ENCODE measurements at places on chromosomes 5 and 9.

DNA sequence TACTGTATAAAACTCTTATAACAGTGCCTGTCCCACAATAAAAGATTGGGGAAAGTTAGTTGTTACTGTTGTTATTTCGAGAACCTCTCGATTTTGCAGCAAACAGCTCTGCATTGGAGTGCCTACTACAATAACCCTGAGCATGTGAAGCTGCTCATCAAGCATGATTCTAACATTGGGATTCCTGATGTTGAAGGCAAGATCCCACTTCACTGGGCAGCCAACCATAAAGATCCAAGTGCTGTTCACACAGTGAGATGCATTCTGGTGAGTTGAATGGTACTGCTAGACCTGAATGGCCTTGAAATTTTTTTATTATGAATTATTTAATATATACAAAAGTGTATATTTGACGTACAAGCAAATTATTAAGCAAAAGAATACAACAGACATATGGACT is 123.2 kb downstream of the TEX10 start:
- no peak for DNase-seq

- no peak for DNase-seq
Observed at GRCh38 chr5:147935032-147935431, 28.7 kb upstream of the C5orf46 start.

GRCh38 chr5:18314192-18314778 is 680.0 kb downstream of the TAF11L14 start:
- peak; percentile 4 for DNase-seq

- no peak for DNase-seq
Observed at GRCh38 chr5:515273-515836, 8.9 kb downstream of the SLC9A3 start.

DNA sequence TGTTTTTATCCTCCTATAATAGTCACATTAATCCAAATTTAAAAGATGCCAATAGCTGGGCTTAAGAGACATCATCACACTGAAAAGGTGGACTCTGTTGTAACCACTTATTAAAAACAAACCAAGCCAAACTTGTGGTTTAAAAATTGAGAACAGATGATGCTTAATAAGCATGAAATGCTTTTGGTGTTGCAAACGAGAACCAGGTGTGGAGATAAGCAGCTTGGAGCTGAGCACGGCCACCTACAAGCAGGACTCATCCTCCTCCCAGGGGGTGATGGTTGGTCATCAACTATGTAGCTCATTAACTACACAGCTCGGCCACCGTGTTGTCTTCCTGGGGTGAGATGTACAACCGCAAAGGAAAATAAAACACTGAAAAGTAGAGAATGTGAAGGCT is 154.4 kb downstream of the NPR3 start:
- peak; percentile 83 for DNase-seq

DNA sequence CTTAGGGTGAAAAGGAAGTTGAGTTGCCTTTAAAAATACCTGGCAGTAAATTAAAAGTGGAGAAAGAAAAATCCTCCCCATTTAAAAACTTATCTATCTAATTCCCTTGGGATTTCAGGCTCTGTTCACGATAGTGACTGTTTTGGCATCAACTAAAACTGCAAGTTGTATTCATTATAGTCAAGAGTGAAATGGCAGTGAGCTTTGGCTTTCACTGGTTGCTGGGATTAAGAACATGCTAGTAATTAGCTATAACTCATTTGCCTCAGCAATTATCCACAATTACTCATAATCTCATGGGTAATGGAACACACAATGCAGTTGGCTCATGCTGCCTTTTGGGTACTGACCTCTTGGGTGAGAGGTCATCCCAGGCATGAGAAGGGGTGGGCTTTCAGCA is 250.1 kb downstream of the GAS1 start:
- no peak for DNase-seq

DNA sequence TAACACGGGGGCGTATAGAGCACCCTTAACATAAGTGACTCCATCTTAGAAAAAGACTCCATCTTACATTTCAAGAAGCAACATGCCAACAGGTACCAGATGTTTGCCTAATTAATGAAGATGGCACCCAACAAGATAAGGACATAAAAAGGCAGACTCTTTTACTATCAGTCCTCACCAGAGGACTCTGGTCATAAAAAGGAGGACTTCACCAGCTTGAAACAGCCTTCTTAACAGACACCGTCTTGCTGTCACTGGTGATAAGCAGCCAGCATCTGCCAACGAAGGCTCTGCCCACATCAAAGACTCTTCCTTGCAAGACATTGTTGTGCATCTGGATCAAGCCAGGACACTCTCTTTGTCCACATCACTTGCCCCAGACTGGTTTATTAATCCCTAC is 80.3 kb downstream of the S1PR3 start:
- no peak for DNase-seq

GRCh38 chr5:174412374-174412773 is 312.0 kb upstream of the MSX2 start:
- no peak for DNase-seq

GRCh38 chr5:157459715-157460599 is at the start of gene NIPAL4:
Gene NIPAL4 (plus strand): TSS chr5:157460213. CDS start chr5:157460321, 108 bp downstream.
- no peak for DNase-seq

DNA sequence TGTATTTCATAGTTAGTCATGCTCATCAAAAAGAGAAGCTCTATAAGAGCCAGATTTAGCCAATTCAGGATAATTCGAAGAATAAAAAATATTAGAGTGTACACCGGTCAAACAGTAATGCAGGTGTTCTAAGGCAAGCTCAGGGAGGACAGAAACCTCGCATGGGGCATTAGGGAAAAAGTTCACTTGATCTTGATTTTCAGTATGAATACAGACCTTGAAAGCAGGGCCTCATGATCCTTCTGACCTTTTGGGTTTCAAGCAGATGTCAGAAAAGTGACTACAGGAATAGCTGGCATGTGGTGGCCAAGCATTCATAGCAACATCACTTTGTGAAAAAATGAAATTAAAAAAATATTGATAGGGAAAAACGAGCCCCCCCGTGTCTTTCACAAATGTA is 394.9 kb downstream of the KIF4B start:
- no peak for DNase-seq

DNA sequence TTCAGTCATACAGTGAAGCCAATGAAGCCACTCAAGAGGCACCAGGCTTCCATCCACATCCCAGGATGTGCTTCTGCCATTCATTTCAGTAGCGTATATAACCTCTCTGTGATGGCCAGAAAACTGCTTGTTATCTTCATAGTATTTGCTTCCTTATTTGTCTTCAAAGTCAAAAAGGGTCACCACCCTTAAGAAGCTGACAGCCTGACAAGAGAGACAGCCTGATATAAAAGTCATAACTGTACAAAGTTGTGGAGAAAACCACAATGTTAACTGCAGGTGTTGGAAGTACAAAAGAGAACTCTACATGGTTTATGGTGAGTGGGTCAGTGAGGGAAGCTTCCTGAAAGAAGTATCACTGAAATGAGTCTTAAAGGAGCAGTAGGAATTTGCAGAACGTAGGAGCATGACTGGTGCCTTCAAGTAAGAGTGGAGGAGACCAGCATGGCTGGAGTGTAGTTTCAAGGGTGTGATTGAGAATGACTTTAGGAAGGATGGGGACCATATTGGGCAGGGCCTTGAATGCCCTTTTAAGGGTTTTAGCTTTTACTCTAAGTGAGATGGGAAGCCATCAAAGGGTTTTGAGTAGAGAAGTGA is 33.7 kb downstream of the NIM1K start:
- no peak for DNase-seq

DNA sequence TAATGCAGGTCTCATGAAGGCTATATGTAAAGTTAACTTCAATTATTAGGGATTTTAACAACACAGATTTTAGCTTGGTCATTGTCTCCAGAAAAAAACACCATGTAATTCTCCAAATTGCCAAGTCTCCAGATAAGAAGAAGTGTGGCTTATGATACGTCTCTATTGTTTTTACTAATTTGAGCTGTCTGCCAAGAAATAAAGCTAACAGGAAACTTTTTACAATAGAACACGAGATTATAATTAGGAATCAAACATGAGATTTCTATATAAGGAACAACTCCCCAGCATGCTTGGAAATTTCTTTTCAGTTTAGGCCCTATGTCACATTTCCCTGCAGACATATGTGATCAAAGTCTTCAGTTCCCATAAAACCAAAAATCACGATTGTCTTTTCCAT is 142.7 kb downstream of the MCTP1 start:
- no peak for DNase-seq

- DNase-seq, result no peak
Observed at GRCh38 chr9:36036253-36036779, 397 bp upstream of the RECK start.

DNA sequence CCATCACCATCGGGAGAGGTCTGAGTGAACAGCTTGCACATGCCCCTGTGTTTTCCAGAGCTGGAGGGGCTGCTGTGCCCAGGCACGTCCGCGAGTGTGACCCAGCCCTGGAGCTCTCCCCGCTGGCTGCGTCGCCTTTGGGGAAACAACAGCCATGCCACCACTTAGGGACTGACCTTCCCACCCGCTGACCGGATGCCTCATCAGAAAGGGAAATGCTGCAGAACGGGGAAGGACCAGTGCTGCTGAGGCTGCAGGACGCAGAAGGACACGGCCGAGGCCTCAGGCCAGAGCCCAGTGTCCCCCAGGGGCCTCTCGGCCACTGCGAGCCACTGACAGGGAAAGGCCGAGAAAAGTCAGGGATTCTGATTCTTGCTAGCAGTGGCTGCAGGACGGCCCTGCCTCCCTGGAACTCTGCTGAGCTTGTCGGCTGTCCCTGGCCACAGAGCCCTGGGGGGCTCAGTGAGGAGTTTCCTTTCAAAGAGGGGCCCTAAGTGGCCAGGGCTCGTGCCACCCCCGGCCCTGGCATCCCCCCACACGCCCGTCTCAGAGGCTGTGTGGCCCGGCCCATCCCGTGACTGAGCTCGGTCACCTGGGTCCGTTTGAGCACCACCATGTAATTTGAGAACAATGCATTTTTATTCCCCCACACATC is 130.8 kb downstream of the ZNF354C start:
- no peak for DNase-seq

DNA sequence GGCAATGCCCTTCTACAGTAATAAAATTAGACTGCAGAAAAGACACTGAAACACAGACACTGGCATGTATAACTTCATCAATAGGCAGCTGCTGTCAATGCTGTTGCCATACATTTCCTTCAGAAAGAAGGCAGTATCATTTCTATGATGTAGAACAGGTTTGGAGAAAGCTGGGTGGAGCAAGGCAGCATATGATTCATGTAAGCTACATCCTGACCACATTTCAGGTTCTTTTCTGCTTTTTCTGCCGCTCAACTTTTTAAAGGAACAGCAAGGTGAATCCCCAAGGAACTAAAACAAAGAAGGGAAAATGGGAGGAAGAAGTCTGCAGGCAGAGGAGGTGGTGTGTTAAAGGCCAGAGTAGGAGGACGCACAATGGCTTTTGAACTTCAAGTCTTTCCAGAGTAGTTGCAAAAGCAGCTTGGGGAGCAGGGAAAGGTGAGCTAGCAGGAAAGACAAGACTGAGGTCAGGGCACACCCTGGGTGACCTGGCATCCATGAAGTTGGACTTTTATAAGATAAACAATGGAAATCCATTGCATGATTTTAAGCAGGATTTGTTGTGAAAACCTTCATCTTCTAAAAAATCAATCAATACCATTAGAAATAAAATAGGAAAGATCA is 142.1 kb downstream of the MED10 start:
- no peak for DNase-seq

DNA sequence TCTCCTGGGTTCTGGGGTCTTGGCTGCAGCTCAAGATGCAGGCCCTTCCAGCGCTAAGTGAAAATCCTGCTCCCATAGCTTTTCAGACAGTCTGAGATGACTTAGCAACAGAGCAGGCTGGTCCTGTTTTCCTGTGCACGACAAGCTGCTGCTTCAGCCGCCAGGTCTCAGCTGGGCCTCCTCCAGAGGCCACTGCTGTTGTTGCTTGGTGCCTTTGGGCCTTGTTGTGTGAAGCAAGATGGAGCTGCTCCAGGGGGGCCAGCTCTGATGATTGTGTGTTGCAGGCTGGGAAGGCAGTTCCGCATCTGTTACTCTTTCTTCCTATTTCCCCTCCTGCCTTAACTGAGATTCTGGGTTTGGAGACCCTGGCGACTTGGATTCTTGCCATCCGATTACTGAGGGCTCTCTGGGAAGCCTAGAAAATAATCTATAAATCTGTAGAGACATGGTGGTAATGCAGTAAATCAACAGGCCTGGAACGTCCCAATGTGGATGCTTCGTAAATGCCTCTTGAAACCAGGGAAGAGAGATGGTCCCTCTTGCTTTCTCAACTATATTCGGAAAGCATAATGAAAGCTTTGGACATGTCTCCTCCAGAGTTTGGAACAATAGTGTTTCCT is 3.2 kb downstream of the MAP1B start:
- no peak for DNase-seq

- no peak for DNase-seq
Observed at GRCh38 chr5:32708949-32709348, 2.2 kb upstream of the NPR3 start.

GRCh38 chr9:1875921-1876448 is 139.2 kb upstream of the SMARCA2 start:
- DNase-seq, result no peak

- no peak for DNase-seq
Observed at GRCh38 chr9:117073071-117073470, 341.8 kb downstream of the ASTN2 start.

GRCh38 chr5:136094189-136094912 is 38.3 kb upstream of the SMAD5 start:
- no peak for DNase-seq

- peak; percentile 60 for DNase-seq
Observed at GRCh38 chr9:114238891-114239875, 83.7 kb upstream of the ORM1 start.

- no peak for DNase-seq
Observed at GRCh38 chr5:168042284-168043068, 249.0 kb upstream of the WWC1 start.

DNA sequence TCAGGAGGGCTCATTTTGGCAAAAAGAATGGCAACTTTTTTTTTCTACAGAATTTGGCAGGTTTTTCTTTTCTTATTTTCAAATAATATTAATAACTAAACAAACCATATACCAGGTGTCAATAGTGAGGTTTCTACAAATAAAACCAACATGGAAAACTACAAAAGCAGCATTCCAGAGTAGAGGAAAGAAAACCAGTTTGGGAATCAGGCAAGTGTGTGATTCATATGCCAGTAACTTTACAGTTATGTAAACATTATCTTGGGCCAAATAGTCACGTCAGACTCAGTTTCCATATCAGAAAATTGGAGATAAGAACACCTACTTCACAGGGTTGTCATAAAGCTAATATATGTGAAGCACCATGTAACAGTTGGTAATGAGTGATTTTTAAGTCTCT is 51.7 kb downstream of the FBXW11 start:
- DNase-seq, result no peak

GRCh38 chr5:103582364-103582763 is 19.8 kb upstream of the NUDT12 start:
- DNase-seq, result no peak

GRCh38 chr9:118419676-118420075 is 715.5 kb downstream of the TLR4 start:
- no peak for DNase-seq

GRCh38 chr5:154771383-154771901 is 16.3 kb downstream of the LARP1 start:
- DNase-seq, result peak; percentile 74

GRCh38 chr5:139108063-139108824 is 89.9 kb downstream of the SIL1 start:
- no peak for DNase-seq

- no peak for DNase-seq
Observed at GRCh38 chr9:79632060-79632459, 60.3 kb downstream of the TLE4 start.
